Renal cortical epithelial cell (primary cell): ENCODE measurements at places on chromosomes 11 and 22. TPM values are rescaled to one million over a fixed set of nuclear protein-coding genes. Genes with fewer than 3 reads are reported as not detected.

GRCh38 chr11:71145368-71145767 is 107.0 kb downstream of the SHANK2 start:
- DNase-seq, result no peak

- peak; percentile 56 for DNase-seq
Measured at GRCh38 chr11:33268945-33269540, 11.9 kb downstream of the HIPK3 start.

- no peak for DNase-seq
Measured at GRCh38 chr22:24186892-24187670, 5.8 kb downstream of the SUSD2 start.

DNA sequence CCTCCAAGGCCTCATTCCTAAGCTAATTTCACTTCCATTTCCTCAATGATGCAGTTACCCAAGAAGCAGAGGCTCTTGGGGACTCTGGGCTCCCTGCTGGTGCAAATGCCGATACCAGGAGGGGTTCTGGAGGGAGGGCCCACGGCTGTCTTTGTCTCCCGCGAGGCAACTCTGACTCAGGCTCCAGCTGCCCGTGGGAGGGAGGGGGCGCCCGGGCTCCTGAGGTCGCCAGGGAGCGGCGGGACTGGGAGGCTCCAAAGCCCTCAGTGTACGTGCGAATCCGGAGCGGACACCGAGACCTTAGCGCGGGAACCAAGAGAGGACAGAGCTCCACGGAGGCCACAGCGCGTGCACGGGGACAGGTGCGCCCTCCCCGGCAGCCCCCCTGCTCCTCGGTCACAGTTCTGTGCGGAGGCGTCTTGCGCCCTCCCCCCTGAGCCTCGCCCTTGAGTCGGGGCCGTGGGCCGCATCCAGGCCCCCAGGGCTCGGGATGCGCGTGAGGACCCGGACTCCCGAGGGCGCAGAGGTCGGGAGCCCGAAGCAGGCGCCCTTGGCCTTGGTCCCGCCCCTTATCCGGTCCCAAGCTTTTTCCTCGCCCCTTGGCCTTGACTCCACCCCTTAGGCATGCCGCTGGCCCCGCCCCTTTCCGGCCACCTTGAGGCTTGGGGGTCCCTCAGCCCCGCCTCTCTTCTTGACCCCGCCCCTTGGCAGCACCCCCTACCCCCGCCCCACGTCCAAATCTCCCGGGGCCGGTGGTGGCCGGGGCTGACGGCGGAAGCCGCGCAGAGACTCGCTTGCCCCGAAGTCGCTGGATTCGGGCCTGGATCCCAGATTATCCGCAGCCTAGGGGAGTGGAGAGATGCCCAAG is 4.7 kb upstream of the SHISA8 start:
- DNase-seq, result peak; percentile 26

GRCh38 chr11:30876663-30877396 is 290.7 kb upstream of the MPPED2 start:
- no peak for DNase-seq

GRCh38 chr11:117547946-117548345 is 220.3 kb downstream of the CEP164 start:
- no peak for DNase-seq

GRCh38 chr11:10498426-10499250 is 42.3 kb downstream of the RNF141 start:
- DNase-seq, result no peak

- no peak for DNase-seq
Measured at GRCh38 chr11:122096272-122097112, 19.5 kb downstream of the BLID start.

- DNase-seq, result no peak
Measured at GRCh38 chr11:58770166-58770565, 38.4 kb upstream of the GLYAT start.

GRCh38 chr22:36892292-36892691 is 21.1 kb upstream of the CSF2RB start:
- DNase-seq, result no peak

GRCh38 chr11:99682171-99682570 is 661.4 kb downstream of the CNTN5 start:
- DNase-seq, result no peak

- no peak for DNase-seq
Measured at GRCh38 chr22:24435861-24436371, 8.5 kb downstream of the ADORA2A start.

DNA sequence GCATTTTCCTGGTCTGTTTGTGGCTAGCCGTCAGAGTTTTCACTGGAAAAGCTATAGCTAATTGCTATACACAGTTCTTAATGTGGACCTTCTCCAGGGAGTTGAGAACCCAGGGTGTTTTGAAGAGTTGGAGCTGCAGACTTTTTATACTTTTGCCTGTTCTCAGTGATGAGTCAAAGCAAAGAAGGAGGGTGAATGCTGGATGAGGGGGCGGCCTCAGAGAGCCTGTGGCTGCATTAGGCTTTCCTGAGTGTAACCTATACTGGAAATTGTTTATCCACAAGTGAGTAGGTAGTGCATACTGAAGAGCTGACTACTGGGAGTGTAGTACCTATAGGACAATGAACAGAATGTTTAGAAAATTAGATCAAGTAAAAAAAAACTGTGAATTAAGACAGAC is 79.7 kb upstream of the HORMAD2 start:
- DNase-seq, result peak; percentile 78

DNA sequence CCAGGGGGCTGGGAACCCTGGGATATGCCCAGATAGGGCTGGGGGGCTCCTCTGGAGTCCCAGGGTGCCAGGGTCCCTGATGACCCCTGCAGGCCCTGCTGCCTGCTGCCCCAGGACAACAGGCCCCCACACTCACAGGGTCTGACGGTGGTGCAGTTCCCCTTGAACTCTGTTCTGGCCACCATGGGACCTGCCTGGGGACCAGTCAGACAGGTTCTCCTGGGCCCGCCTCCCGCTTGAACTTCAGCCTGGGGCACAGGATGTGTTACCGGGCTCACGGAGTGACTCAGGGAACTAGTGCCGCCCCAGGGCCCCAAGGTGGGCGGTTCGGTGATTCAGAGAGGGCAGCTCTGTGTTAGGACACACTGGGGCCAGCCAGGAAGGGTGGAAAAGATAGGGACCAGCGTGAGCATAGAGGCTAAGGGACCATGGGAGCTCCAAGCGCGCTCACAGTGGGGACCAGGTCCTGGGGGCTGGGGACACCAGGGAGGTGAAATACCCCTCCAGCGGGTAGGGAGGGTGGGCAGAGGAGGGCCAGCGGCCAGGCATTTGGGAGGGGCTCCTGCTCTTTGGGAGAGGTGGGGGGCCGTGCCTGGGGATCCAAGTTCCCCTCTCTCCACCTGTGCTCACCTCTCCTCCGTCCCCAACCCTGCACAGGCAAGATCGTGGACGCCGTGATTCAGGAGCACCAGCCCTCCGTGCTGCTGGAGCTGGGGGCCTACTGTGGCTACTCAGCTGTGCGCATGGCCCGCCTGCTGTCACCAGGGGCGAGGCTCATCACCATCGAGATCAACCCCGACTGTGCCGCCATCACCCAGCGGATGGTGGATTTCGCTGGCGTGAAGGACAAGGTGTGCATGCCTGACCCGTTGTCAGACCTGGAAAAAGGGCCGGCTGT is 21.5 kb upstream of the TXNRD2 start:
- peak; percentile 82 for DNase-seq

GRCh38 chr22:49026494-49027367 is 800.9 kb downstream of the BRD1 start:
- no peak for DNase-seq

Gene C11orf42
- total RNA-seq, result not detected in 2 replicates

Gene RBMXL2
- not detected in 2 replicates for total RNA-seq

Gene RIC8A
- 144 and 162 TPM in 2 replicates for total RNA-seq

Gene BATF2
- total RNA-seq, result 1.1 and 1.6 TPM in 2 replicates
